Stimulated activated CD4-positive, alpha-beta T cell treated with anti-CD3 and anti-CD28 coated beads, Interleukin-2, amount 100 ng/mL, for 48 hours (primary cell): ENCODE measurements at places on chromosomes 5 and 9.

GRCh38 chr5:96856371-96856770, 19.9 kb upstream of the ERAP2 start:
- no peak for DNase-seq

DNA sequence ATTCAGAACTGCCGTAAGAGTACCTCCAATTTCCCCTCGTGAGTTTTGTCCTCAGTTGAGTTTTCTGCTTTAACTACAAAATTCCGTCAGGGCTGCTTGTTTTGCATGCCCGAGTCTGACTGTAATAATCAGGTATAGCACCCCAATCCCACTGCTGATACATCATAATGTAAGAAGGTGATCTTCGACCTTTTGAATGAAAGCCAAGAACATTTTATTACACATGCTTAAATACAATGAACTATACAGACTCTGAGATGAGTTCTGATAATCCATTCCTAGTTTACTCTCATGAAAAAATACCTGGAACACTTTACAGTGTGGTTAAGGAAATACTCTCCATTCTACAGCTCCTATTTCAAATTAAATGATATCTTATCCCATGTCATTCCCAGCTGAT, 49.2 kb upstream of the TSLP start:
- DNase-seq = no peak

DNA sequence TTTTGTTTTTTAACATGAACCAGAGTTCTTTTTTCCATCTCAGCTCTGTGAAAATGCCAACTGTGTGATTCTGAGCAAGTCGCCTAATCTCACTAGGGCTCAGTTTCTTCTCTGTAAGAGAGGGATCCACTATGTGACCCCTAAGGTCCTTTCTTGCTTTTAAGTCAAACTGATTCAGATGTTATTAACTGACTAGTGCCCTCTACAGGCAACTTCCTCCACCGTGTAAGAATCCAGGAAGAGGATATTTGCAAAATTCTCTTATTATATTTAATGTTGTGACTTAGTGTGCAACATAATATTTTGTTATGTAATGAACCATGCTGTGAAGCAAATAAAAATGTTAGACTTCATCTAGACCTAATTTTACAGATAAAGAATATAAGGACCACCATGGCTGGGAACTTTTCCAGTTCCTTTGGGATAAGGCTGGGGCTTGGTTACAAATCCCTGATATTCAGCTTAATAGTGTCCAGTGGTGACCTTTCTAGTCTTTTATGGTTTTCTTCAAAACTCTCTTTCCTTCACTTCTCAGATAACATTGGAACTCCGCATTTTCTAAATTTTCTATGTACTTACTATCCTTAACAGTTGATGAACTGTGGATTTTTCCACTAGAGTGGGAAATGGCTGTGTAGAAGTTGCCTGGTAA, 244.7 kb downstream of the PIK3R1 start:
- peak; percentile 25 for DNase-seq

DNA sequence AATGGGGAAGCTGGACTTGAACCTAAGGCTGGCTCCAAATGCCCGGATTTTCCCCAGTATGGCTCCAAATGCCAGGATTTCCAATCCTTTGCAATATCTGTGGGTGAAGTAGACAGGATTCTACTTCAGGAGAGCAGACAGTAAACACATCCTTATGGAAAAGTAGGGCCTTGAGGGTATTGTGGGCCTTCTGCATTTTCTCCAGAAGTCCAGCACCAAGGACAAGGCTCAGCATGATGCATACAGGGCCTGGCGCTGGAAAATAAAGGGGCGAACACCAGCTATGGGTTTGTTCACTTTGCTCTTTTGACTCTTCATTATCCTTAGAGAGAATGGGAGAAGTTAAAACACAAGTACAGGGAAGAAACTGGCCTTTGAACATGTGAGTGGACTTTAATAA, 347.5 kb downstream of the SEMA5A start:
- no peak for DNase-seq

DNA sequence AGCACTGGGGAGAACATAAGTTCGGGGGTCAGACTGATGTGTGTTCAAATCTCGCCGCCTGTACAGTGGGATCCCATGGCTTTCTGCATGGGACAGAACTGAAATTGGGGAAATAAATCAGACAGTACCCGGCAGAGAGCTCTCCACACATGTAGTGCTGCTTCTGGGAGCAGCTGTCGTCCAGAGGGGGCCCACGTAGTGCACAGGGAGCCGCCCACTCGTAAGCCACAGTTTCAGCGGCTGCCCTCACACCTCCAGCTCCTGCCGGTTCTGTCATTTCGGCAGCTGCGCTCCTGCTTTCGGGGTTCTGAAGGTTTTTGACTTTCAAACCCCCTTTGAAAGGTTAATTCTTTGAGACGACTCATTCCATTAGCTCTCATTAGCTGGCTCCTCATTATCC, 83.1 kb downstream of the OLFM1 start:
- DNase-seq = no peak

DNA sequence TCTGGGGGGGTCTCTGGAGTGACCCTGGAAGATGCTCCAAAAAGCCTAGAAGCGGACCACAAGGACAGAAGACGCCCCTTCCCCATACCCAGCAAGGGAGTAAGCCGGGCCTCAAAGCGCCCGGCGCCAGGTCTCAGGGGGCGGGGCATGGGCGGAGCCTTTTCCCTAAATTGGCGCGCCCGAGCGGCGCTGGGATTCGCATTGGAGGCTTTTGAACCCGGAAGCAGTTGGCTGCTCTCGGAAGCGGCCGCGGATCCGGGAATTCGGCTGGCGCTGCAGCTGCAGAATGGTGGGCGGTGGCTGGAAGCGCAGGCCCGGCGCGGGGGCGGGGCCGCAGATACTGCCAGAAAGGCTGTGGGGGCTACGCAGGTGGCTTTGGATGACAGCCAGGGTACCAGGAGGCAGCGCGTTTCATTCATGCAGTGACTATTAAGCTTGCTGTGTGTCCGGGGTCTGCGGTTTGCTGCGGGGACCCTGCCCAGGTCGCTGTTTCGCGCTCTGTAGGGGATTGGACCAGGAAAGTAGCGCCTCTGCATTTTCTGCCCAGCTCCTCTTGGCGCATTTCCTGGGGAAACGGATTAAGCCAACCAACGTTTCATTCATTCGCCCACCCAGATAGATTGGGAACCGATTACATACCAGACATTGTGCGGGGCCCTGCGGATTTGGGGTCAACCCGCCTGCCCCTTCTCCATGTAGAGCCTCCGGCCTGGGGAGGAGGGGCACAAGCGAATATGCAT, 83.0 kb upstream of the FREM1 start:
- DNase-seq = peak; percentile 53

DNA sequence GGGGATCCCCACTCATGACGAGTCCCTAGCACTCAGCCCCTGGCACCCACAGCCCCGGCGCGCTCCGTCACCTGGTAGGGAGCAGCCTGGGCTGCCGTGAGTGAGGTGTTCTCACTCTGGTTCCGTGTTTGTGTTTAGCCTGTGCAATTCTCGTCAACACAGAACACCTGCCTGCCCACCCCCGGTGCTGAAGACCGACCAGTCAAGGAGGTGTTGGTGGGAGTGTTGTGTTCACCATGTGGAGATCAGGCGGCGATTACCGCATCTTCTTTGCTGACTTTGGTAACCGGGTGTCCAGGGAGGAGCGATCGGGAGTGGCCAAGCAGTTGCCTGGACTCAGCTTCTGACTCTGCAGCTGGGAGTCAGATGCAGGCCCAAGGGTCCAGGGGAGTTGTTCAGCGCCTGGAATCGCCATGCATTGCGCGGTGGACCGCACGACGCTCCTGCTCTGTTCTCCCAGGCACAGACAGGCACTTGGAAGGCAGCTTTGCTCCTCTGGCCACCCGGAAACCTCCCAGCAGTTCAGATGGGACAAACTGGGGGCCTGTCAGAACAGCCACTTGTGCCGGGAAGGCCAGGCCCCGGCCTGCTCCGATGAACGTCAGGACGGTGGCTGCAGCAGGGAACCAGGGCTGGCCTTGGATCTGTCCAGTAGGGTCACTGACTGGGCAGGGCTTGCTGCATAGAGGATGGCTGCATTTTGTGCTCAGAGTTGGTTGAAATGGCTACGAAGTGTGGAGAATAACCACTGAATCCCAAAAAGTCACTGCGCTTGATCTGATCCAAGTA, 28.2 kb downstream of the EXOC3 start:
- no peak for DNase-seq

- DNase-seq = no peak
Observed at GRCh38 chr5:1926071-1926440, 43.3 kb upstream of the IRX4 start.

GRCh38 chr5:112186401-112186990, 232.6 kb downstream of the EPB41L4A start:
- DNase-seq = no peak

DNA sequence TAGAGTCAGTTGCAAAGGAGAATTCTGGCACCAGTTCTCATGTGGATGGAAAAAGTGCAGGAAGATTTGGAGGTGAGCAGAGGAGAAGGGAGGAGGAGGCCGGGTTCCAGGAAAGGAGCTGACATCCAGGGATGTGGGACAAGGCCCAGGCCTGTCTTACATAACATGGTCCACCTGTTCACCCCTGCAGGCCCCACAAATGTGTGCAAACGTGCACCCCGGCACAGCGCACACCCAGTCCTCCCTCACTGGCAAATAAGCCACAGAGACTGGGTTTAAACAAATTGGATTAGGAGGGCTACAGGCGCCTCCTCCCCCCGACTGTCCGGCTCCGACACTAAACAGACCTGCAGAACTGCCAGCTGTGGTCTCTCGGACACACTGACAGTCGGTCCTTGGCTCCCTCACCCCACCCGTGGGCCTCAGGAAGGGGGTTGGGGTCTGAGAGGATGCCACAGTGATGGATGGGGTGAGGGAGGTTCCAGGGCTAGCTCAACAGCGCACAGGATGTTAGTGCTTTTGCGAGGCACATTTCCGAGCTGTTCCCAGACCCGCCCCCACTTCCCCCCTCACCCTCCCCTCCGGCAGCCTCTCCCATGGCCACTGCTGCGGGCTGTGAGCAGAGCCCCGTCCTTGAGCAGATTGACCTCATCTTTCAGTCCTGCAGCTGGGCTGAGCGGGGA, 43.4 kb upstream of the IL17B start:
- no peak for DNase-seq

DNA sequence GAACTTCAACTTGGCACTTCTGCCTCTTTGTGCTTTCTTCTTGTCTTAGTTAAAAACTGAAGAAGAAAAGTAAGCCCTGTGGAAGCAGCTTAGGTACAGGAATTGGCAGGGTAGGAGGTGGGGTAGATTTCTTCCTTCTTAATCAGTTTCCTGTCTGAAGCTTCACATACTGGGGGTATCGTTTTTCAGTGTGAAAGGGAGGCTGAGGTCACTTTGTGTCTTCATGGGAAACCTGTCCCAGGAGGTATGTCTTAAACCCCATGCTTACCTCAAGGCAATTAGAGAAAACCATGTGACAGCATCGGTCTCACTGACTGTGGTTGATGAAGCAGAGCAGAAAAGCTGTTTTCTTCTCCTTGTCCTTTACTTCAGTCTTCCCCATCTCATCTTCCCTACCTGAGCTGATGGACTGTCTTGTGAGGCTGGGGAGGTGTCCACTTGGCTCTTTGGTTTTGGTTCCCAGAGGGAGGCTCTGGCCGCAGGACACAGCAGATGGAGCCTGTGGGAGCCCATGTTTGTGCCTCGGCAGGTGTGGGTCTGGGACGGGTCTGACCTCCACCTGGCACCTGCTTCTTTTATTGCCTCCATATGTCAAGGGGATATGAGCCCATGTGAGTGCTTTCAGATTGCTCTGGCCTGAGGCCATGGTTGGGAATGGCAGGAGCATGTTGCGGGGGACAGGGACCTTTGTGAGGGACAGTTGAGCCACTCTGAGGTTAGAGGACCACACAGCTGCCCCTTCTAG, 47.0 kb downstream of the SH3GL2 start:
- no peak for DNase-seq

DNA sequence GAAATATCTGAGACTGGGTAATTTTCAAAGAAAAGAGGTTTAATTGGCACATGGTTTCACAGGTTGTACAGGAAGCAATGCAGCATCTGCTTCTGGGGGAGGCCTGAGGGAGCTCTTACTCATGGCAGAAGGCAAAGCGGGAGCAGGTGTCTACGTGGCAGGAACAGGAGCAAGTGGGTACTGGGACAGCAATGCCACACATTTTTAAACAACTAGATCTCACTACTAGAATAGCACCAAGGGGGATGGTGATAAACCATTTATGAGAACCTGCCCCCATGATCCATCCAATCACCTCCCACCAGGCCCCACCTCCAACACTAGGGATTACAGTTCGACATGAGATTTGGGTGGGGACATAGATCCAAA, 47.6 kb upstream of the HOMER1 start:
- peak; percentile 23 for DNase-seq

DNA sequence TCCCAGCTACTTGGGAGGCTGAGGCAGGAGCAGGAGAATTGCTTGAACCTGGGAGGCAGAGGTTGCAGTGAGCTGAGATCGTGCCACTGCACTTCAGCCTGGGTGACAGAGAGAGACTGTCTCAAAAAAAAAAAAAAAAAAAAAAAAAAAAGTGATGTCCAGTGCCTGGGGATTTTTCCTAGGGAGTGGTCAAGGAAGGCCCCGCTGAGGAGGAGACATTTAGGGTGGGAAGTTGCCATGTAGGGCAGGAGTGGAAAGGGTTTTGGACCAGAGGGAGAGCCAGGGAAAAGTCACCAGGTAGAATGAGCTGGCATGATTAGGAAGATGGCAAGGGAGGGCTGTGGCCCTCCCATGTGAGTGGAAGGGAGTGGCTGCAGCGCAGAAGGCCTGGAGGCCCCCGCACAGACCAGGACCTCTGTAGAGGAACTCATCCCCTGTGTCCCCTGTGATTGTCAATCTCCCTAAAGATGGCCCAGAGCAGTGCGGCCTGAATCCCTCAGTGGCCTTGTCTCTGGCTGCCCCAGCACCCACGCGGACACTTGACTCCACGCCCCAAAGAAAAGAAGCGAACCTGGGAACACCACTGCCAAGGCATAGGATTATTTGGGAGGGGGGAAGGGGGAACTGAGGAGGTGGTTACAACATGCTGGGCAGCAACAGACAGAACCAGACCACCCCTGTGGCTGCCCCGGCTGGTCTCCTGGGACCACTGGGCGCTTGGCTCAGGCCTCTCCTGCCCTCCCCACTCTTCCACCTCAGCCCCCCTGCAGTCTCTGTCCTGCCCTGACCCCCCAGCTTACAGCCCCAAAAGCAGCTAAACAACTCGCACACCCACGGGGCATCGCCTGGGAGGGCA, 2.6 kb upstream of the SQSTM1 start:
- DNase-seq = no peak

DNA sequence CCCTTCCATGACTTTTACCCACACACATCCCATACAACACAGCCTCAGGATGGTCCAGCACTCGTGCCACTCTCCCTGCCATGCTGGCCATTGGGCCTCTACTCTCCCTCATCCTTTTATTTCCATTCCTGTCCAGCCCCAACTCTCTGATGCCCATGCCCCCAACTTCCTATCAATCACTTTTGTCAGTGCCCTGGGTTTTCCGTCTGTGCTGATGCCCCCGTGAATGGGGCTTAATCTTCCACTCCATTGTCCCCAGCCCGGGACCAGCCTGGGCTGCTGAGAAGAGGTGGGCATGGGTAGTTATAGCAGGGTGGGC, 12.6 kb upstream of the ACSL6 start:
- DNase-seq = no peak

GRCh38 chr5:78610636-78611035, 37.9 kb downstream of the LHFPL2 start:
- DNase-seq = no peak

DNA sequence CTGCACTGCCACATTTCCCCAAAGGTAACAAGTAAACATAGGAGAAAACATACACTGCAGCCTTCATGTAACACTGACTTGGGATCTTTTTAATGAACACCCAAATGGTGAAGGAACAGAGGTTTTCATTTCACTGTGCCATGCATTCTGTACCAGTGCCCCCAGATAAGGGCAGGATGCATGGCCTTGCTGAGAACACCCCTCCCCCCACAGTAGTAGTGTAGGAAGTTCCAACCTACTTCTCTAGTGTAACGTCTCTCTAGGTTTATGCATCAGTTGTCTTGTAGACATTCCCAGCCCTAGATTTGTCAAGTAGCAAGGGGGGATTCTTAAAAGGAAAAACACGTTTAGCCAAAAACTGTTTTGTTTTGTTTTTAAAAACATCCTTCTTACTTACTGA, 29.9 kb downstream of the MAP3K1 start:
- no peak for DNase-seq
